Activated naive CD4-positive, alpha-beta T cell (primary cell): ENCODE measurements at places on chromosomes 2 and 18.

DNA sequence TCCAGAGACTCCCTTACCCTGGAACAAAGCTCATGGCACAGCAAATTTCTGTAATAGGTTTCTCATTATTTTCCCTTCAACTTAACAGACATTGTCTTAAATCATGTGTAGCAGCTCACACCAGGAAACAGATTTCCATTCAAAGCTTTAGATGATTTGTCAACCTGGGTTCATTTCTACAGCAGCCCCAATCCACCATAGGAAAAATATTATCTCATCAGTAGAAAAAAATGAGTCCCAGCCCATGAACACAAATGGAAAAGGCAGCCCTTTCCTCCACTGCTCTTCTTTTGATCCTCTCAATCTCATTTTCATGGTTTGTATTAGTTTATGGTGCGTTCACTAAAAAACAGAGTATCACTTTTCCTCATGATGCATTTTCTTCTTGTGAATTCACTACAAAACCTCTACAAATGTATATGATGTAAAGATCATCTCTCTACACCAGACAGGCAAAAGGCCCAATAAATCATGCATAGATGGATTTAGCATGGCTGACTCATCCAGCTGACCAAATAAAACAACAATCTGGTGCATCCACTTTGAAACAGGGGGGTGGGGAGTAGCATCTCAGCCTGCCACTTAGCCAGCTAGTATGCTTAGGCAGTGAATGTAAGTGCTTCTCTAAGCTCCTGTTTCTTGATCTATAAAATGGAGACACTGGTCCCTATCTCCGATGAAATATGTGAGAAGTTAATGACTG lies 78.6 kb downstream of the SATB2 start:
- DNase-seq = no peak

GRCh38 chr18:30987467-30988241 lies 54.9 kb downstream of the DSC3 start:
- DNase-seq = no peak

DNA sequence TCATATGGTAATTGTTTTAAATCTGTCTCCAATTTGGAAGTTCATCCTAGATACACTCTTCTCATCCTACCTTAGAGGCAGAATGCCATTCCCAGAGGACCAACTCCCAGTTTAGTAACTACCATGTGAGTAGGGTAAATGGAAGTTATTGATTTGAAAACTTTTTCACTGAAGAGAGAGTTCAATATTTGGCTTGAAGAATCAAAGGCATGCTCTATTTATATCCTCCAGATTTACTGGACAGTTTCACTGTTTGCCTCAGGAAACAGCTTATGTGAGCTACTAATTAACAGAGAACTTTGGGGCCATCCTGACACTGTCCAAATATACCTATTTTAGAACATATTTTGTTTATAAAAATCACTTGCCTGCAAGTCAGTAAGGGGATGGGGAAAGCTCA lies 607.2 kb upstream of the GYPC start:
- no peak for DNase-seq

DNA sequence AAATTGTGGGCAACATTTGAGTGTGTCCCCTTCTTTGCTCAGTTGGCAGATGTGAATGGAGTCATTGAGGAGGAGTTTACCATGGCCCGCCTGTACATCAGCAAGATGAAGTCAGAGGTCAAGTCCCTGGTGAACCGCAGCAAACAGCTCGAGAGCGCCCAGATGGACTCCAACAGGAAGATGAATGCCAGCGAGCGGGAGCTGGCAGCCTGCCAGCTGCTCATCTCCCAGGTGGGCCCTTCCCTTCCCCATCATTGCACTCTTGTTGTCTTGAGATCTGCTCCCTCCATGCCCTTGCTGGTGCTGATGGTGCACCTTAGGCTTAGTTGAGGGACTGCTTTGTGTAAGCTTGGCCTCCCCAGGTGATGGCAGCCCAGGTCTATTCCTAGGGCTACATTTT lies 47.5 kb upstream of the LYPD6B start:
- no peak for DNase-seq

GRCh38 chr2:20913491-20913890 lies 90.6 kb upstream of the LDAH start:
- no peak for DNase-seq

GRCh38 chr2:86315084-86315483 lies 22.3 kb downstream of the REEP1 start:
- no peak for DNase-seq

DNA sequence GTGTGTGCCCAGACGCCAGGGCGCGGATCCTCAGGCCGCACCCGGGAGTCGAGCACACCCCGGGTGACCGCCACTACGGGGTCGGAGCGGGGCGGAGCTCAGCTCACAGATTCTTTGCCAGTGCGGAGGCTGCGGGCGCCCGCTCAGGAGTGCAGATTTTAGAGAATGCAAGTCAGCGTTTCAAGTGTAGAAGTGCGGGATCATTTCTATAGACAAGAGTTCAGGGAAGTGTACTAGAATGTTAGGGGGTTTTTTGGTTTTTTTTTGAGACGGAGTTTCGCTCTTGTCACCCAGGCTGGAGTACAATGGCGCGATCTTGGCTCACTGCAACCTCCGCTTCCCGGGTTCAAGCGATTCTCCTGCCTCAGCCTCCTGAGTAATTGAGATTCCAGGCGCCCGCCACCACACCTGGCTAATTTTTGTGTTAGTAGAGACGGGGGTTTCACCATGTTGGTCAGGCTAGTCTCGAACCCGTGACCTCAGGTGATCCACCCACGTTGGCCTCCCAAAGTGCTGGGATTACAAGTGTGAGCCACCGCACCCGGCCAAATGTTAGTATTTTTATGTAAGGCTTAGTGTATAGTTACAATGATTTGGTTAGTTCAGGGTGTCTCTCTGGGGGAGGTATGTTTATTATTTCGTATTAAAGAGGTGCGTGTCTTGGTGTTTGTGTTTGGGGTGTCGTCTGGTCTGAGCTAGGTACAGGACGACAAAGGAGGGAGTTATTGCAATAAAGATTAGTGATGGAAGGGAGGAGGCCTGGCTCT lies 619 bp upstream of the FAM168B start:
- DNase-seq = peak; percentile 67

DNA sequence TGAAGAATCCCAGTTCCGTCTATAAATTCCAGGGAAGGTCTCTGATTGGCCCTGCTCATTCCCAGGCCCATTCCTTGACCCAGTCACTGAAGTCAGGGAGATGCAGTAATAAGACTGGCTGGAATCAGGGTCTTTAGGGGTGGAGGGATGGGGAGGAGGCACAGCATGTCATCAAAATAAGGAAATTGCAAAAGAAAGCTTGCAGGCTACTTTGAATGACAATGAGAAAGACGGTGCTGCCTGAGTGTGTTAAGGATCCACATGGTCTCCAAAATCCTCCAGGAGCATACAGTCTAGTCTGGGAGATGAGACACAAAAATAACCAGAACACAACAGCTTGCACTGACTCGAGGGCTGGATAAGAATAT lies 2.0 kb upstream of the DES start:
- DNase-seq = no peak

DNA sequence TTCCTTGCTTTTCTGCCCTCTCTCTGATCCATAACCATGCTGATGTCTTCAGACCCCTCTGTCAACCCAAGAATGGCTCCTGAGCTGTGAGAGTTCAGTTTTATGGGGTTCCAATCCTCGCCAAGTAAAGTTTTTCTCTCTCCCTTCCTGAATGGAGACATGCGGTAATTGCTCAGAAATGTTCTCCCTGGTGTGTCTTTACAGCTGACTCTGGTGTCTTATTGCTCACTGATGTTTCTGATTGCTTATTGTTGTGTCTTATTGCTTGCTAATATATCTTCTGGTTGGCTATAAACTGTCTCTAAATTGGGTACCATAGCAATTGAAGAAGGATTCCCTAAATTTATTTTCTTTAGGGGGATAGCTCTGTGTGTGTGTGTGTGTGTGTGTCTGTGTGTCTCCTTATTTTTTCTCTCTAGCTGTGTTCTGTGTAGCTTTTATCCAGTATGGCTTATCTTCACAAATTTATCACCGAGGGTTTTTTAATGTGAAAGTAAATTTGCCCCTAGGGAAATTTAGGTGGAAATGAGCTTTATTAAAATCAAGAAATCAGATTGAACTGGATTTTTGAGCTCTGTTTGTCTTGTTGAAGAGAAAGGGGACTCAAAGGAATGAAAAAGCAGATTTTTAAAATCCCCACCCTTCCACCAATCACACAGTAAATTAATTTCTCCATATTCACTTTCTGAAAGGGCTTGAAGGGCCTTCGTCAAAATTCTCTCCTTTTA lies 19.5 kb downstream of the MGAT5 start:
- no peak for DNase-seq

- DNase-seq = no peak
These were observed 77.9 kb downstream of the PRELID3A start for GRCh38 chr18:12485479-12486105.
